ENCODE measurements at places on chromosomes 12 and 14.

- no peak for DNase-seq
Measured at GRCh38 chr12:44550377-44550776, 325.7 kb downstream of the NELL2 start.

GRCh38 chr14:90811641-90812040 lies 4.6 kb downstream of the TTC7B start:
- DNase-seq, result no peak

DNA sequence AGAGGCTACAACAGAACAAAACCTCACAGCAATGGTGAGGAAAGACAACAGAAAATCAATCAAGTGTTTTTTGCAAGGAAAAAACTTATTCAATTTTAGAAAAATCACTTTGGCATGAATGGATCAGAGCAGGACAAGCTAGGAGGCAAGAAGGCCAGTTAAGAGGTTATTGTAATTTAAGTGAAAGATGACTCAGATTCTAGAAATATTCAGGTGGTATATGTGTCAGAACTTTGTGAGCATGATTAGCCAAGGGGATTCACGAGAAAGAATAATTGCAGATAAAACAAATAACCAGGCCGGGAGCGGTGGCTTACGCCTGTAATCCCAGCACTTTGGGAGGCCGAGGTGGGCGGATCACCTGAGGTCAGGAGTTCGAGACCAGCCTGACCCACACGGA lies 12.7 kb downstream of the GCH1 start:
- DNase-seq, result peak; percentile 73

DNA sequence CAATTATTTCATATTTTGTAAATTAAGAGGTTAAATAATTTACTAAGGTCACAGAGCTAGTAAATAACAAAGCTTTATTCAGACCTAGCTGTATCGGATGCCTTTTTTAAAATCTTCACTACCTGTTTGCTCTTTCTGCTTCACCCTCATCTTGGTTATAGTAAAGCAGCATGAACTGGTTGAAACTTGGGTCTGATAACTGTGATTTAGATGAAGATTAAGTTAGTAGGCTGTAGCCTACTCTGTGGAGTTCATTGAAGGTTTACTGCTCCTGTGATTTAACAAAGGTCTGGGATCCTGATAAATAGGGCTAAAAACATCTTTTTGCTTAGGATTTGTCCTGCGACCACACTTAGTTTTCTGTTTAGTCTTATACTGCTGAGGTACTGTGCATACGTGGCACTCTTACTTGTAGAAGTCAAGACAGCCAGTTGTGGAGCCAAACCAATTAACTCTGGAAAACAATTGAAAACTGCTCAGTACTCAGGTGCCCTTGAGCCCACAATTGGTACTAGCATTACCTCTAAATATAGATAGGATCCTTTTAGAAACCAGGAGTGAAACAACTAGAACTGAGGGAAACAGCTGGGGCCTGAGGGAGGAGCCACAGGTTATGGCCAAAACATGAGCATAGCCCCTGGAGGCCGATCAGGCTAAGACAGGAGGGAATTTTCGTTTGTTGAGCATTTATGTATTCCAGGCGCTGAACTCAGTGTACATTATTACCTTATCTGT lies 2.3 kb downstream of the SPATS2 start:
- peak; percentile 40 for DNase-seq

DNA sequence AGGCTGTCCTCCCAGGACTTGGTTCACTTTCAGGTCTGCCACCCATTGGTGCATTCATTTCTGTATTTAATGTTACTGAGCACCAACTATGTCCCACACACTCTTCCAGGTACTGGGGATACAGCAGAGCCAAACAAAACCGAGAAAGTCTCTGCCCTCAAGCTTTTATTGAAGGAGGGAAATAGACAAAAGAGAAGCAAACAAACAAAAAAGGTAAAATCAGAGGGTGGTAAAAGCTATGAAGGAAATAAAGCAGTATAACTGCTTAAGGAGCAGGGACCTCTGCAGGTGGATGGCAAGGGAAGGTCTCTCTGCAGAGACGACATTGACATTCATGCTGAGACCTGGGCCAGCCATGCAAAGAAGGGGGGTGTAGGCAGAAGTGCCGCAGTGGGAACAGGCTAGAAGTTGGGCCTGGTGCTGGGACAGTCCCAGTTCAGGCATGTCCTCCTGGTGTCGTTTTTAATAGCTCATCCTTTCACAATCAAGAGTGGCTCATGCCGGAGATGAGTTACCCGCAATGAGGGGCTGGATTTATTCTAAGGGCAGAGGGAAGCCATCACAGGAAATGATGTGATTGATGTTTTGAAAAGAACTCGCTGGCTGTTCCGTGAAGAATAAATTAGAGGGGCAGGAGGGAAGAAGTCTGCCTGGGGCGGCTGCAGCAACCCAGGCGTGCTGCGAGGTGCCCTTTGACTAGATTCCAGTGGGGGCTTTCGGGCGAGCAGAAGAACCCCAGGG lies 72.8 kb downstream of the IRF2BPL start:
- peak; percentile 73 for DNase-seq

GRCh38 chr12:122870867-122871664 lies 24.9 kb downstream of the VPS37B start:
- no peak for DNase-seq

GRCh38 chr12:56198836-56199235 lies 9.6 kb upstream of the SMARCC2 start:
- no peak for DNase-seq

DNA sequence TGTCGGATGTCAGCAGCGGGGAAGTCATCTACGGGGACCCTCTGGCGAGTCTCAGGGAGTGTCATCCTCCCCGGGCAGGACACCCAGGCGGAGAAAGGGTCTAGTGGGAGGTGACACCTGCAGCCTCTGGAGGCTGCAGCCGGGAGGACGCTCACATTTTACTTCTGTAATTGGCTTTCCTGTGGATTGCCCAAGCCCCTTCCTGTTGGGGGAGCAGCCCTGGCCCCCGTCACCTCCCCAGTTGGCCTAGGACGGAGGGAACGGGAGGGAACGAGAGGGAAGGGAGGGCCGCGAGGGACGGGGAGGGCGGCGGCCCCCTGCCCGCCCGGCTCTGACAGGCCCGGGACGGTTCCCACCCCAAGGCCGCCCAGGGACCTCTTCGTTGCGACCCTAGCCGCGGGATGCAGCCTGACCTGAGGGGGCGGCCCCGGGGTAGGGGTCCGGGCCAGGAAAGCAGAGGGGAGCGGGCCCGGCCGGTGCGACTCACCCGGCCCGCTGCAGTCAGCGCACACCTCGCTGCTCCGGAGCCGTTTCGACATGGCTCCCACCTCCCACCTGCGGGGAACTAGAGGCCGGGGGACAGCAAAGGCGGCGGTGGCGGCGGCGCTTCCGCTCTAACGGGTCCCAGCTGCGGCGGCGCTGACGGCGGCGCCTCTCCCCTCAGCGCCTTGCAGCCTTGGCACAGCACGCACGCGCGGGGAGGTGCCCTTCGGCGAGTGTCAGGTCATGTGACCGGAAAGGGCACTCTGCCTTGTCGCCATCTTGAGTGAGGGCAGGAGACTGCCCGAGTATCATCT lies at the start of gene GIT2:
TSS of gene GIT2 (minus strand) at position 683 of the 797 bp plus-strand sequence. CDS start at position 539, 144 bp downstream.
- peak; percentile 83 for DNase-seq

DNA sequence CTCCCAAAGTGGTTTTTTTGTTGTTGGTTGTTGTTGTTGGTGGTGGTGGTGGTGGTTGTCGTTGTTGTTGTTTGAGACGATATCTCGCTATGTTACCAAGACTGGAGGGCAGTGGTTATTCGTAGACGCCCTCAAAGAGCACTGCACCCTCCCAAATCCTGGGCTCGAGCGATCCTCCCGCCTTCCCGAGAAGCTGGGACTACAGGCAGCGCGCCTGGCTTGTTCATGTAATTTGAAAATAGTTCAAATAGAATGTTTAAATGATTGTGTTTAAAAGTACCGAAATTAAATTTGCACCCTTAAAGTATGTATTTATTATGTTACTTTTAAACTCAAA lies 439 bp upstream of the ANAPC5 start:
- DNase-seq, result no peak

GRCh38 chr12:51953089-51953488 lies 1.6 kb downstream of the ACVR1B start:
- no peak for DNase-seq

DNA sequence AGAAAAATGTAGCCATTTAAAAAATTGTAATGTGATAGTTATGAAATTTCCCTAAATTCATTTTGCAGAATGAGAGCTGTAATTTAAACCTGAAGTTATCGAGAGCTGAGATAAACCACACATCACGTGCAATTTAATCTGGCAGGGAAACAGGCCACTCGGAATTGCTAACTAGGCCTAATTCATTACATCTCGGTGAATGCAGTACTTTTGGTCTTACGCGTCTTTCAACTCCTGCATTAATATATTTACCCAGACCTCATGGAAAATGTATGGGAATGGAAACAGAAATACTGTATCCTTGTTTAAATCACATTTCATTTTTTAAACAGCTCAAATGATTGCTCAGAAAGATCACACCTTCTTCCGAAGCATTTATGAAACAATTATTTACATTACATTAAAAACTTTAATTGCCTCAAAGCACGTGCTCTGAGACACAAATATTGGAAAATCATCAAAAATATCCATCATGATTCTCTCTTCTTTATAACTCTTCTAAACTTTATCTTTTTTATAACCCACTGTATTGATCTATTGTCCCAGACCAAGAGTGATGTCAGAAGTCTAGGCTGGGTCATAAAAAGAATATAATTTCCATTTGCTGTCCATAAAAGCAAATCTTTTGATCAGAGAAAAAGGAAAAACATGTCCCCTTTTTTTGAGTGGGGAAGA lies 111.7 kb upstream of the MYL2 start:
- no peak for DNase-seq

GRCh38 chr12:101078536-101079285 lies 131.3 kb downstream of the SLC5A8 start:
- no peak for DNase-seq

DNA sequence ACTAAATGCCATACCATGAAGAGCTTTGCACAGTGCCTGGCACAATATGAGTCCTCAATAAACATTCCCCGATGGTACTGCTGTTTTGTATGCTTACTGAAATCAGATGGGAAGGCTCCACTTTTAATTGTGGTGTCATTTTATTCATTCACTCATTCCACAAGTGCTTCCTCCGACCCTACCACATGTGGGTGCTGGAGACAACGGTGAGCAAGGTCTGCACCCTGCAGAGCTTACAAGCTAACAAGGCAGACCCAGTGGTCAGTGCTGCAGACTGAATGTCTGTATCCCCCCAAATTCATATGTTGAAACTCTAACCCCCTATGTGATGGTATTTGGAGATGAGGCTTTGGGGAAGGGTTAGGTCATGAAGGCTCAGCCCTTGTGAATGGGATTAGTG lies 48.3 kb downstream of the RFX4 start:
- DNase-seq, result no peak

- DNase-seq, result no peak
Measured at GRCh38 chr12:3055704-3056467, 21.3 kb upstream of the TSPAN9 start.

- no peak for DNase-seq
Measured at GRCh38 chr14:76975051-76975450, 53.5 kb downstream of the IRF2BPL start.

DNA sequence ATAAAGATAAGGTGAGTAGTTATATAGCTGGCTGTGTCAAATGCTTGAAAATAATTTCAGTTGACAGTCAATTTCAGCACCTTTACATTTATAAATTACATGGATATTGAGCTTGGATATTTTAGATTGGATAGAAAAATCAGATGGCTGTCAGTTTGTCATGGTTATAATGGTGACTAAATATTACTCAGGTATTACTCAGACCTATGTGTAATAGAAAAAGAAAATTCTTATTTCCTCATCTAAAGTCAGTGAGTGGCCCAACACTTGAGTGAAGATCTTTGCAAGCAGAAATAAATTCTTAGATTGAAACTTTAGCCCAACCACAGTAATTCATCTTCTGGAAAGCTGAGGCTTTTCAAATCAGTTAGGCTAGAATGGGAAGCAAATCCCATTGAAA lies 354.4 kb downstream of the NAV3 start:
- peak; percentile 88 for DNase-seq

GRCh38 chr14:50061664-50062437 lies 54.5 kb downstream of the VCPKMT start:
- DNase-seq, result peak; percentile 49

DNA sequence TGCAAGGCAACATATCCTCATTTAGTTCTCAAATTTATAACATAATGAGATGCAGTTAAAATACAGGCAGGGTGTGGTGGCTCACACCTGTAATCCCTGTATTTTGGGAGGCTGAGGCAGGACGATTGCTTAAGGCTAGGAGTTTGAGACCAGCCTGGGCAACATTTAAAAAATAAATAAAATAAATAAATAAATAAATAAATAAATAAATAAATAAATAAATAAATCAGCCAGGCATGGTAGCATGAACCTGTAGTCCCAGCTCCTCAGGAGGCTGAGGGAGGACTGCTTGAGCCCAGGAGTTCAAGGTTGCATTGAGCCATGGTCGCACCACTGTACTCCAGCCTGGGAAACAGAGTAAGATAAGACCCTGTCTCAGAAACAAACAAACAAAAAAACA lies 39.4 kb downstream of the TCHP start:
- no peak for DNase-seq

- no peak for DNase-seq
Measured at GRCh38 chr12:49868952-49869815, 26.3 kb upstream of the BCDIN3D start.

DNA sequence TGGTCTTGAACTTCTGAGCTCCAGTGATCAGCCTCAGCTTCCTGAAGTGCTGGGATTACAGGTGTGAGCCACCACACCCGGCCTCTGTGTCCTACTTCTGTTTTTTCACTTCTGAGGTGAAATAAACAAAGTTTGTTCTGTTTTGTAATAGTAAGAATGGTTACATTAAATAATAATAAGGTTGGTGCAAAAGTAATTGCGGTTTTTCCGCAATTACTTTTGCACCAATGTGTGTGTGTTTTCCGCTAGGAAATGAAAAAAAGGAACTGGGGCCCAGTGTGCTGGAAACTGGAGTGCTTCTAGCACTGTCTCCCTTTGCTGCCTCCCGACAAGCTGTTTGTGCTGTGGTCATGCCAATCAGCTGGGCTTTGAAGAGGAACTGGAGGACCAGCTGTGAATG lies 140.9 kb downstream of the NTS start:
- DNase-seq, result no peak

GRCh38 chr12:106719879-106720278 lies 54.6 kb upstream of the RIC8B start:
- no peak for DNase-seq

- DNase-seq, result no peak
Measured at GRCh38 chr14:24996930-24997725, 52.8 kb downstream of the STXBP6 start.

DNA sequence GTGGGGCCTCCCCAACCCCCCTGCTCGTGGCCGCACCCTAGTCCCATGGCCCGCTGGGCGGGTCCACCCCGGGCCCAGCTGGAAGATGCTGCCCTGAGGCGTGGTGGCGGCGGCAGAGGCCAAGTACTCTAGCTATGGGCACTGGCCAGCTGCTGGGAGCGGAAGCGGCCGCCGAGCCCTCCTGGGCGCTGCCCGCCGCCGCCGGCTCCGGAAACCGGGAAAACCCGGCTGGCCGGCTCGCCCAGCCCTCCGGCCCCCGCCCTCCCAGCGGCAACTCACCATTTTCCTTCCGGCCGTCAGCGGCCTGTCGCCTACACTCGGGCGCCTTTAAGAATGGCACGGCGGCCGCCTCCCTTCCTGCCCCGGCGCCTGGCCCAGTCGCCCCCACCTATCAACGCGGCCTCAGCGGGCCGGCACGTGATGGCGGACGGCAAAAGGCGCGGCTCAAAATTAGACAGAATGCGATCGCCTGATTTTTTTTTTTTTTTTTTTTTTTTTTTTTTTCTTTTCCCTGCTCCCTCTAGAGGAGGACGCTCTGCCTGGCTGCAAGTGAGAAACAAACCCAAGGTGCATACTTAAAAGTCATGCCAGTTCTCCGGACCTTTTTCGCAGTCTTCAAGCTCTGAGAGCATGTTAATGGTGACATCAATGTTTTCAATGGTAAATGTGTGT lies at the start of gene GMFB:
TSS of gene GMFB (minus strand) at position 335 of the 672 bp plus-strand sequence. CDS start at position 282, 53 bp downstream.
- peak; percentile 77 for DNase-seq

GRCh38 chr12:9243999-9244649 lies 35.9 kb upstream of the PZP start:
- no peak for DNase-seq

Data from bronchial epithelial cell (primary cell).